ENCODE measurements at places on chromosomes 1 and 21.

- no peak for DNase-seq
Observed at GRCh38 chr21:39332175-39332574, 16.7 kb downstream of the HMGN1 start.

- peak; percentile 66 for DNase-seq
Observed at GRCh38 chr1:229664133-229664689, 38.2 kb downstream of the URB2 start.

GRCh38 chr1:159092036-159092760, 15.6 kb upstream of the AIM2 start:
- DNase-seq, result no peak

- no peak for DNase-seq
Observed at GRCh38 chr1:150555198-150555970, 6.2 kb downstream of the ADAMTSL4 start.

- DNase-seq, result no peak
Observed at GRCh38 chr1:60569189-60569588, 495.6 kb upstream of the C1orf87 start.

DNA sequence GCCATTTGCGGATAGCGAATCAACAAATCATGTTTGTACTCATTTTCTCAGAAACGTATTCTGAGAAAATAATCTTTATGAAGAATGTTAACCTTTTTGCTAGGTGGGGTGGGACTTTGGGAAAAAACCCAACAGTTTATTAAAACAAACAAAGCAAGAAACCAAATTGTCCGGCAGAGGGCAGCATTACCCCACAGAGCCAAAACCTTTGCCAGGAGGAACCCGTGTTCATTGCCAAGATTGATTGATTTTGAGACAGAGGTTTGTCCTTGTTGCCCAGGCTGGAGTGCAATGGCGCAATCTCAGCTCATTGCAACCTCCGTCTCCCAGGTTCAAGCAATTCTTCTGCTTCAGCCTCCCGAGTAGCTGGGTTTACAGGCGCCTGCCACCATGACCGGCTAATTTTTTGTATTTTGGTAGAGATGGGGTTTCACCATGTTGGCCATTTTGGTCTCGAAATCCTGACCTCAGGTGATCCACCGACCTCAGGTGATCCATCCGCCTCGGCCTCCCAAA, 70.8 kb upstream of the RHOU start:
- DNase-seq, result peak; percentile 42

- no peak for DNase-seq
Observed at GRCh38 chr1:4085546-4085945, 185.5 kb upstream of the C1orf174 start.

DNA sequence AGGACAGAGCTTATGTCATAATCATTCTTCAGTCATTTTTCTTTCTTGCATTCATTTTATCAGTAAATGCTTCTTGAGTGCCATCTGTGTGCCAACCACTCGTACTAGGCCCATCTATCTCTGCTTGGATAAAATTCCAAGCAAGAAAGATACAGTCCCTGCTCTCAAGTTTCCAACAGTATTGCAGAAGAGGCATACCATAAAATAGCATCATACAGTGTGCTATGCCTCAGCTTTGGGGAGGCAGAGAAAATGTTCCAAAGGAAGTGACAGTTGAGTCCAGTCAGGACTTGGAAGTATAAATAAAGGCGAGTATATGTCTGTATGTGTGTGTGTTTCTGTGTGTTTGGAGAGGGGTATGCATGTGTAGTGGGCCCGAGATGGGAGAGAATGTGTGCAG, 113.4 kb upstream of the HOOK1 start:
- DNase-seq, result no peak

GRCh38 chr1:54325703-54326461, 80.3 kb downstream of the SSBP3 start:
- DNase-seq, result no peak

DNA sequence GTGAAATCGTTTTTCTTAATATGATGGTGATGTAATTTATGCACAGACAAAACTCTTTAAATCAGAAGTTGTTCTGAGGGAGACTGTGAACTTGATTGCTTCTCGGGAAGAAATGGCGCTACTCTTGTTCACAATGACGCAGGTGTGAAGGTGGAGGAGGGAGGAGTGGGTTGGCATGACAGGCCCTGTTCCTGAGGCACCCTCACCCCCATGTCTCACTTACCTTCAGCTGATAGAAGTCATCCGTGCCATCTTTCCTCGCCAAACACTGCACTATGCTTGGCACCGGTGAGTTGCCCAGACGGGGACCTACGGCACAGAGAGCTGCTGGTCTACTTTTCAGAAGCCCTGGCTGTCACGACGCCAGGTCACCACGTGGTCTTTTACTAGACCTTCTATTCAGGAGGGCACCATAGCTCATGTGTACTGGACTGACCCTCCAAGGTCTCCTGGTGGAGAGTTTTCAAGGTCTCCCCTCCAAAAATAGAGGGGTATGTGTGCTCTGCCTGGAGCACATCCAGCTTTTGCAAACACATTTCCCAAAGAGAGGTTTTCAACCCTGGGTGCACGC, 27.1 kb downstream of the STK40 start:
- no peak for DNase-seq

DNA sequence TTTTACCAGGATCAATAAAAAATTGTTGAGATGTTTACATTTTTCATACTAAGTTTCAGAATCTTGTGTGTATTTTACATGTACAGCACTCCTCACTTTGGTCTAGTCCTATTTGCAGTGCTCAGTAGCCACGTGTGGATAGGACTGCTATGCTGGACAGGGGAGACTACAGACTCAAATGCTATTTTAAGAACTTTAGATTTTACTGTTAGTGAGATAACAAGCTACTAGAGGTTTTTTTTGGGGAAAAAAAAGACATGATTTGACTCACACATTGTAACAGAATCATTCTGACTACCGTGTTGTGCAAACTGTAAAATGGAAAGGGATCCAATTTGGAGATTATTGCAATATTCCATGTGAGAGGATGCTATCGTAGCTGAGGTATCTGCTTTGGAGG, 418.9 kb upstream of the PRMT6 start:
- DNase-seq, result no peak

DNA sequence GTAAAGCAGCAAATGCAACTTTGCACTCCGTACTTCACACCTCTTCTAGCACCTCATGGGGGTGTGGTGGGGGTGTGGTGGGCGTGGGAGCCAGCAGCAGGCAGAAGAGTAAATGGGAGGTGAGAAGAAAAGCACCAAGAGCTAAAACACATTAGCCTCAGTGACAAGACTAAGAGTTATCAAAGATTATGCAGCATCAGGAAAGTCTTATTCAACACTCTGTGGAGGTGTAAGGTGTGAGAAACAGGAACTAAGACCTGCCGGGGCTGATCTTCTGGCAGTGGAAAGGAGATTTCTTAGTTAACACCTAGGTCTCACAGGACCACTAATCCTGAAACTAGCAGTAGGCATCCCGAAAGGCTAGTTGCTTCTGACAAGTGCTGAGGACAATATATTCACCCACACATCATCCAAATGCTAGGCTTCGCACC, 9.9 kb downstream of the TGFBR3 start:
- DNase-seq, result peak; percentile 15

DNA sequence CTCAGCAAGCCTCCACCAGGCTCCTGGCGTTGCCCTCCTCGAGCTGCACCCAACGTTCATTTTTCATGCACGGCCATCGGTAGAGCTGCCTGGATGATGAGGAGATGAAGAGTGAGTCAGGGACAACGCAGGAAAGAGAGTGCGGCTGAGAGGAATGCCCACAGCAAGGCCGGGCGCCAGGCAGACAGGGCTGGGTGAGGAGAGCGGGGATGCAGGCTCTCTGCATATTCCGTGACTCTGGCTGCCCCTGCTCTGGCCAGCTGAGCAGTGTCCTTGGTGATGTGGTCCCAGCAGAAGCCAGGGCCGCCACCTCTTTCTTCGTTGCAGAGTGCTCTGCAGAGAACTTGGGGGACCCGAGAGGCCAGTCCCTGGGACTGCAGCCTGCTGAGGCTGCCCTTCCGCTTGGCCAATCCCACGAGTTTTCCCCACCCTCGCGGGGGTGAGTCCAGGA, 10.8 kb downstream of the UMODL1 start:
- DNase-seq, result no peak

GRCh38 chr1:110393691-110394492, 3.1 kb upstream of the SLC16A4 start:
- no peak for DNase-seq

DNA sequence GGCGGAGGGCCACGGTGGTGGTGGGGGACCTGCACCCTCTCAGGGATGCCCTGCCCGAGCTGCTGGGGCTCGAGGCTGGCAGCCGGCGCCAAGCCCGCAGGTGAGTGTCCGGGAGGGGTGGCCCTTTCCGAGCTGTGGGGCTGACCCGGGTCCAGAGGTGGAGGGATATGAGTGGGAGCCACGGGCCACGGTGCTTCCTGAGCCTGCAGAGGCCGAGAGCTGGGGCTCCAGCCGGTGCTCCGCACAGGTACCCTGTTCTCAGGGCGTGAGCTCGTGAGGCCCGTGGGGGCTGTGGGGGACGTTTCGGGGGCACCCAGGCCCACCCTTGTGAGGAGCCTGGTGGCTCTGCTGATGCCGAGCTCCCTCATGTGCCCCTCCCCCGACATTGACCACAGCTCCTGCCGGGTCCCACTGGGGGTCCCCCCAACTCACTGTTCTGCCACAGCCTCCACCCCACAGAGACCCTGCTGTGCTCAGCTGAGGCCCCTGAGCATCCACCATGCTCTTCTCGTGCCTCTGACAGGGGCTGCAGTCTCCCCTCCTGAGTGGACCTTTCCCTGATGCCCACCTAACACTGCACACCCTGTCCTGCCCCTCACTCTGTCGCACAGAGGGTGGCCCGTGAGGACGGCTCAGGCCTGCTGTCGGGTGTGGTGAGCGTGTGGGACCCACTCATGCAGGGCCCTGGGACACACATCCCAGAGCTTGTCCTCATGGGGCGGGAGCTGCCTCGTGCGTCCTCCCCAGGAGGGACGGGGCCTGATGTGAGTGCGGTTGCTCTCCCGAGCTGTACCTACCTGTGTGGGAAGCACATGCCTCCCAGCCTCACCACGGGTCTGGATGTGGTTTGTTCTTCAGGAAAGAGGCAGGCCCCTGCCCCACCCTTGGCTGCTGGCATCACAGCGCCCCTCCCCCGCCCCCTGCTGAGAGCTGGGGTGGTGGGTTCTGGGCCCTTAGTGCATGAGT, 27.5 kb downstream of the SLX9 start:
- DNase-seq, result no peak

DNA sequence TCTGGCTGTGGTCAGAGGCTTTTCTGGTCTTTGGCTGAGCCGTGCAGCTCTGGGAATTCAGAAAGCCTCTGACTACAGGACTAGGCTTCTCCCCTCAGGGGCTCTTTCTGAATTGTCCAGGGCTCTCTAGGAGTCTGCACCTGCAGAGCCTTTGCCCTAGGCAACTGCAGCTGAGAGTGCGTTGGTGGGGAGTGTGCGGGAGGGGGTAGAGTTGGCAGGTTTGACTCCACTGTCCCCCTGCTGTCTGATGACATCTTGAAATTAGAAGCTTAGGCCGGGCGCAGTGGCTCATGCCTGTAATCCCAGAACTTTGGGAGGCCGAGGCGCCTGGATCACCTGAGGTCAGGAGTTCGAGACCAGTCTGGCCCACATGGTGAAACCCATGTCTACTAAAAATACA, 32.9 kb downstream of the KIAA1614 start:
- no peak for DNase-seq

DNA sequence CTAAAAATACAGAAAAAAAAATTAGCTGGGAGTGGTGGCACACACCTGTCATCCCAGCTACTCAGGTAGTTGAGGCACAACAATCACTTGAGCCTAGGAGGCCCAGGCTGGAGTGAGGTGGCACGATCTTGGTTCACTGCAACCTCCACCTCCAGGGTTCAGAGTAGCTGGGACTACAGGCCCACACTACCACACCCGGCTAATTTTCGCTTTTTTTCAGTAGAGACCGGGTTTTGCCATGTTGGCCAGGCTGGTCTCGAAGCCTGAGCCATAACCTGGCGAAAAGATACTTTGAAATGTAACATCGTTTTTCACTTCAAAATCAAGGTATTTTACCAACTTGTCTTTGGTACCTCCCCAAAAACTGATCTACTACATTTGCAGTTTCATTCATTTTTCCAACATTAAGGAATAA, 6.1 kb downstream of the GAS5 start:
- no peak for DNase-seq

- DNase-seq, result no peak
Observed at GRCh38 chr21:45248893-45249381, 38.8 kb downstream of the POFUT2 start.

- DNase-seq, result no peak
Observed at GRCh38 chr1:228697207-228698016, 37.9 kb upstream of the RHOU start.

GRCh38 chr1:228267962-228268880, 60.4 kb downstream of the OBSCN start:
- no peak for DNase-seq

All from stimulated activated CD8-positive, alpha-beta memory T cell treated with anti-CD3 and anti-CD28 coated beads, Interleukin-4, amount 100 ng/mL, for 4 hours (primary cell).